ENCODE measurements at places on chromosomes 16 and 17.

DNA sequence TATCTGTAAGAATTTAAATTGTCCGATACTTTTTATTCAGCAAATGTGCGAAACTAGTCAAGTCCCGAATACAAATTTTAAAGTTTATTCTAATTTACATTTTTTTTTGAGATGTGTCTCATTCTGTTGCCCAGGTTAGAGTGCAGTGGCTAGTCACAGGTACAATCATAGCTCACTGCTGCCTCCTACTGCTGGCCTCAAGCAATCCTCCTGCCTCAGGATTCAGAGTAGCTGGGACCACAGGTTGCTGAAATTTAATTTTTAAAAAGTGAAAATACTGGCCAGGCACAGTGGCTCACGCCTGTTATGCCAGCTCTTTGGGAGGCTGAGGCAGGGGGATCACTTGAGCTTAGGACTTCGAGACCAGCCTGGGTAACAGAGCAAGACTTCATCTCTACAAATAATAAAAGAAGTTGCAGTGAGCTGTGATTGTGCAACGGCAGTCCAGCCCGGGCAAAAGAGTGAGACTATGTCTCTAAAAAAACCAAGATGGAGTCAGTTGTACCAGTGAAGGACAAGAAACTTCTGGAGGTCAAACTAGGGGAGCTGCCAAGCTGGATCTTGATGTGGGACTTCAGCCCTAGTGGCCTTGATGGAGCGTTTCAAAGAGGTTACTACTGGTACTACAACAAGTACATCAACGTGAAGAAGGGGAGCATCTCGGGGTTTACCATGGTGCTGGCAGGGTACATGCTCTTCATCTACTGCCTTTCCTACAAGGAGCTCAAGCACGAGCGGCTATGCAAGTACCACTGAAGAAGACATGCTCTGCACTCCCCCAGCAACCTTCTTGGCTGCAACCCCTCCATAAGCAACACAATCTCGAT lies 5.6 kb downstream of the POLG2 start:
- no peak for DNase-seq

DNA sequence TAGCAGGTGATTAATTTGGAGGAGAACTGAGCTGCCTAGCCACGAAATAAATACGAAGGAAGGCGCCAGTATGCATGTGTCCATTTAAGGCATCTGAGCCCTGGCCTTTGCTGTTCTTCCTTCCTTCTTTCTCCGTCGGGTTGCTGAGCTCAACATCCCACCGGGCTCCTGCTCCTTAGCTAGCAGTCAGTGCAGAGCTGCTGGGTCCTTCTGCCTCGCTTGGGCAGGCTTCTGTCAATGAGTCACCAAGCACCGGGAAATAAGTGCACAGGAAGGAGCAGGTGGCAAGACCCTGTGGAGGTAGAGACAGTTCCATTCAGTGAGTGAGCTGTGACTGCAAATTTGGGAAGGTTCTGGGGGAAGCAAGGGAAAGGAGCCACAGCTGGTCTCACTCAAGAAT lies 120.7 kb downstream of the CCDC182 start:
- DNase-seq, result no peak

DNA sequence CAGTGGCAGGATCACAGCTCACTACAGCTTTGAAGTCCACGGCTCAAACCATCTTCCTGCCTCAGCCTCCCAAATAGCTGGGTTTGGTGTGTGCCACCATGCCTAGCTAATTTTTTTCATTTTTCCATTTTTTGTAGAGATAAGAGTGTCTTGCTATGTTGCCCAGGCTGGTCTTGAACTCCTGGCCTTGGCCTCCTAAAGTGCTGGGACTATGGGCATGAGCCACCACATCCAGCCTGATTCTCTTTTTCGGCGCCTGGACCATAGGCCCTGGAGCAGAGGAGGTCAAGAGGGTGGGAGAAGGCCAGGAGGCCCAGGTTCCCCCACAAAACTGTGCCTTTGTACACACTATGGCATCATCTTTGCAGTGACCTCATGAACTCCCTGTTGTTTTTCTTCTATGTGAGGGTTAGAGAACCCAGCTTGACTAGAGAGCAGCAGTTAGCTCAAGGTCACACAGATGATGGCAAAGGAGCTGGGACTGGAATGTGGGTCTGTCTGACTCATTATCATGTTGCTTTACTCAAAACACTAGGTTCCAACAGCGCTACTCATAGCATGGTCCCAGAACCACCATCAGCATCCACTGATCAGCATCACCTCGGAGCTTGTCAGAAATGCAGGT lies 16.3 kb downstream of the SCN4A start:
- DNase-seq, result no peak

GRCh38 chr17:47993031-47993564 lies 22.2 kb downstream of the CDK5RAP3 start:
- DNase-seq, result no peak

All from left cardiac atrium (tissue), 4 donors.